ENCODE measurements at places on chromosomes 12 and 14. TPM values are rescaled to one million over a fixed set of nuclear protein-coding genes. Genes with fewer than 3 reads are reported as not detected.

The CCDC198 gene
- 18.9 TPM for total RNA-seq

The CCDC60 gene
- not detected for total RNA-seq

The KRT81 gene
- total RNA-seq, result 178 TPM

The CPSF2 gene
- 35.5 TPM for total RNA-seq

The TRIAP1 gene
- 39.1 TPM for total RNA-seq

The ABCD2 gene
- total RNA-seq, result not detected

- DNase-seq, result no peak
Measured at GRCh38 chr12:111367661-111368221, 1.2 kb downstream of the PHETA1 start.

DNA sequence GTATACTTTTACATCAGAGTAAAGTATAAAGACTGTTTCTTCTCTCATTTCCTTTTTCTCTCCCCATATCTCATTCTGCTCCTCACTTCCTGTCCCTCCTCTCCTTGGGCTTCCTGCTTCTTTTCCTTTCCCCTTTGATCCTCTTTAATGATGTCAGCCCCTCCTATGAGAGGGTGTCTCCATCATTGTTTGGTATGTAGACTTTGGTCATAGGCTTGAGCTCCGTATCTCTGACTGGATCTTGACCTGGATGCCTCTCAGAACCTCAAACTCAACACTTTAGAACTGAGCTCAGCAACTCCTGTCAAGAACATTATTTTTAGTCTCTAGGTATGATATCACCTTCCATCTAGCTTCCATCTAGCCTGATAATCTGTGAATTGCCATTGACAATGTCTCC is 50.3 kb downstream of the AKAP6 start:
- no peak for DNase-seq

GRCh38 chr12:130601327-130601726 is 114.8 kb downstream of the RIMBP2 start:
- DNase-seq, result no peak

DNA sequence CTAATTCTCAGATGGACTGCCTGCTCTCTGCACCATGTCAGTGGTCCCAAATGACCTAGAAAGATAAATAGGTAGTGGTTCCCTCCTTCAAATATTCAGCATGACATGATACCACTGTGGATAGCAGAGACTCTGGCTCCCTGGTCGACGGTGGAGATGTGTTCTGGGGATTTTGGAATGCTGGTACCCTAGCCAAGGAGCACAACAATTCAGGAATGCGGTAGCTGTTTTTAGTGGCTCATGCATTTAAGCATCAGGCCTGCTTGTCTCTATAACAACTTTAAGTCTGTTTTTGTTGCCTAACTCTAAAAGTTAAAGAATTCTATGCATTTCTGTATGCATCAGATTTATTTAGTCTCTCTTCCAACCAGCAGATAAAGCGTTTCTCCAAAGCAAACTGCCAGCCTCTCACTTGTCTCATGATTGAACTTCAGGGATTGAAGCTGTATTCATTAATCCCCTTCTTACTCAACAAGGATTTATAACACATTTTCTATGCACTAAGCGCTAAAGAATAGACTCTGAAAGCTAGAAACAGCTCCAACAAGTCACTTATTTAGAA is 164.9 kb upstream of the BMP4 start:
- DNase-seq, result no peak

DNA sequence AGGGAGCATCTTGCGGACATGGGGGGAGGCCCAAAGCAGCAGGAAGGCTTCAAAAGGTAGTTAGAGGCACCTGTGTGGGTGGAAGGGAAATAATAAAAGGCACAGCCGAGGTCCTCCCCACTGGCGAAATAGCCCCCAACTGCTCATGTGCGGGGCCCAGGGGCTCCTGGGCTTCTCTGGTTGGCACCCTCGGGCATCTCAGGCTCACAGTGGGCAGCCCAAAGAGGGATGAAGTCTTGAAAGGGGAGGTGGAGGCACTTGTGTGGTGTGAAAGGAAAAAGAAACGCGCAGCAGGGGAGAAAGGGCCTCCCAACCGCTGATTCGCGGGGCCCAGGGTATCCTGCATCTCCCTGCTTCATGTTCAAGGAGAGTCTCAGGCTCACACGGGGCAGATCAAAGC is 579.4 kb downstream of the ALG10 start:
- DNase-seq, result no peak

- no peak for DNase-seq
Measured at GRCh38 chr12:110726028-110726427, 16.7 kb downstream of the PPP1CC start.

DNA sequence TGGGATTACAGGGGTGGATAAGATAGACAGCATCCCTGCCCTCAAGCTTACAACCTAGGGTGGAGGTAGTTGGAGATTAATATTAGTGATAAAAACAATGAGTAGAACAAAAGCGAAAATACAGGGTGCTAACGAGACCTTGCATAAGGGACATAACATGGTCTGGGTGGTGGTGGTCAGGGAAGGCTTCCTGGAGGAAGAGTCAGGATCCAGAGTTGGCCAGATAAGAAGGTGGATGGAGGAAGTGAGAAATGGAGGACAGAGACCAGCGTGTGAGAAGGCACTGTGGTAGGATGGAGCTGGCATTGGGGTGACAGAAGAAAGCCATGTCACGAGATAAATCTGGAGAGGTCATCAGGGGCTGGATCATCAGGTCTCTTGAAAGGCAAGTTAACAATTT is 19.2 kb downstream of the NOS1 start:
- no peak for DNase-seq

DNA sequence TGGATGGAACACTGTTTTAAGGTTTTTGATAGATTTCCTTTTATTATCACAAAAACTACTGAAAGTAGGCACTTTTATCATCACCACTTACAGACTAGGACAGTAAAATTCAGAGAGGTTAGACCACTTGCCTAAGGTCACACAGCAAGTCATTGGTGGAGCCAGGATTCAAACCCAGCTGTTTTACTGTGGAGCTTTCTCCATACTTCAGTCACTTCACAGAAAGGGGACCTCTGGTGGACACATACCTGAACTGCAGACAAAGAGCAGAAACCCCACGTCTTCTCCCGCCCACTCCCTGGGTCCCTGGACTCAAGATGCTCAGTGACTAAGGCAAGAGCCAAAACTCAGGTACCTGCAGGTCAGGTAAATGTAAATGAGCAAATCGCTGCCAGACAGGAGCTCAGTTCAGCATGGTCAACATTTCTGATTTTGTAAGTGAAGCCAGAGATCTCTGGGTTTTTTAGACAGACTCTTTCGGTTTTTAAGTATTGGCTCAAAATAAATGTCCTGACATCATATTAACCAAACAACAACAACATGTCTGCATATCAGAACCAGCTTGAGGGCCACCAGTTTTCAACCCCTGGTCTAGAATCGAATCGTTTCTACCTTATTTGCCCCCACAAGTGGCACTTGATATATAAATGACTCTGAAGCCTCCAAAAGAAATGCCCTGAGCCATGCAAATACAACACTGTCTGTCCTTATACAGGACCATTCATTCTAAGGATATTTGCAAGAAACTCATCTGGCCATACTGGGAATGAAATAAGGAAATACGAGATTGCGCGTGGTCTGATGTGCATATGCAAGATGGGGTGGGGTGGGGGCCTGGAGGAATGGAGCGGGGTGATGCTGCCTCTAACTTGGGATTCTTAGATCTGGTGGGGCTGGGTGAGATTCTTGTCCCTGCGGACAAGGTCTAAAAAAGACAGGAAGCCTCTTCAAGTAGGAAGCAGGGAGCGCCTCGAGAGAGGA is 110.9 kb downstream of the KSR2 start:
- DNase-seq, result no peak

GRCh38 chr14:99507860-99508640 is 26.8 kb downstream of the CCNK start:
- DNase-seq, result no peak

- DNase-seq, result no peak
Measured at GRCh38 chr12:102642199-102642598, 161.8 kb upstream of the IGF1 start.

DNA sequence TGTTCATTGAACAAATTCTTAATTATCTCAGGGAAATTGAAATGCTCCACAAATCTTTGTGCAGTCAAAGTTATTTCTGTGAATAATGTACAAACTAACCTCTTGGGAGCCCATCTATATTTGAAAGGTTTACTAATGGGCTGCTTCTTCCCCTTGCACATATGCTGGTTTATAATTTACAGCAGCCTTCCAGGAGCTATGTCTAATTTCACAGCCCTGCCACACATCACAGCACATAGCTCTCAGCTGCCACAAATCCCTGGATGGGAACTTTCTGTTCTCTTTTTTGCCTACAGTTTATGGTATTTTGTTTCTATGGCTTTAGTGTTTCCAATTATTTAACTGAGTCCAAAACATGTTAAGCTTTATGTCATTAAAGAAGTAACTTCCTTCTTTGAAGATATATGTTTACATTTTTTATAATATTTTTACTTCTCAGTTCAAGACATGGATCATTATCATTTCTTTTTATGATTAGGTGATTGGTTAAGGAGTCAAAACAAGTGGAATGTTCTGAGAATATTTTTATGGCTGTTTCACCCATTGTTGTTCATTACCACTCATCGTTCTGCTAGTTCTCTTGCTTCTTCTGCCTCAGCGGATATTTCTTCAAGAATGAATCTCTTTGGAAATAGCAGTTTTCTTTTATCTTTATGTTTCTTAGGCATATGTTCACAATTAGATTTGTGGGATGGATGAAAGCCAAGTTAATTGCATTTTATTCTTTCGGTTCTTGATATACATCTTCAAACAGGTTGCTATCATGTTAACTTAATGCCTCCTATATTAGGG is 475.6 kb upstream of the MIS18BP1 start:
- DNase-seq, result peak; percentile 68

- no peak for DNase-seq
Measured at GRCh38 chr12:116631619-116632018, 72.4 kb downstream of the MAP1LC3B2 start.

DNA sequence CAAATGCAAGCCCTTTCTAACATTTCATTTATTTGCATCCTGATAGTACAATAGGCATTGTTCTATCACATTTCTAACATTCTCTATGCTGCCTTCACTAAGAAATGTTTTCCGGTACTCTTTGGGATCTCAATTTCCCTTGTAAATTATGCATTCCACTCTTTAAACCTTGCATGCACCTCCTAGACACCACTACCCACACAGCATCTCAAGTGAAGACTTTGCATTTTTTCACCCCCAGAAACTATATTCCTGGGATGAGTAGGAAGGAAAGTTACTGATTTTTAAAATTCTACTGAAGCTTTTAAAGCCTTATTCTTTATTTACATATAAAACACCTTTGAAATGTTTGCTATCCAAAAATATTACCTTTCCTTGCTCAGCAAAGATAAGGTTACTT is 27.1 kb downstream of the GYS2 start:
- DNase-seq, result no peak

DNA sequence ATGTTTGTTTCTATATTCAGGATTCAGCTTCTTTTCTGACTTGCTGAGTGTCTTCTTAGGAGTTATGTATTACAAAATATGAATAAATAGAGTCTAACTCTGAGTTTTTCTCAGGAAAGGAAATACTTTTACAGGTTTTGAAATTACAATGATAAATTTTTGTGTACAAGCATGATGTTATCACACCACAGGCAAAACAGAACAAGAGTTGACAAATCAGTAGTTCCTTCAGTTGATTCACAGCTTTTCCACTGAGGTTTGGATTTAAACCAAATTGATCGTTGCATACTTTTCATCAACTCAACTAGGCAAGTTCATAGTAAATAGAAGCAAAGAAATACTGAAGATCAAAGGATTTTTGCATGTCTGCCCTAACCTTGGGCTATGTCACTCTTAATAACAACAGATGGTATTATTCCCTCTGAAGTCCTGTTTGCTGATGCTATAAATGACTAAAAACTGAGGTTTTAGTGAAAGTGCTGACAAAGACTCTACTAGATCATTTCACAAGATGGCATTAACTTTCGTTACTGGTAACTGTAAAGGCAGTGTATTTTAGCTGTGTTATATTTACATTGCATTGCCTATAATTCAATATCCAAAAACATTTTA is 520.2 kb downstream of the FLRT2 start:
- DNase-seq, result no peak

DNA sequence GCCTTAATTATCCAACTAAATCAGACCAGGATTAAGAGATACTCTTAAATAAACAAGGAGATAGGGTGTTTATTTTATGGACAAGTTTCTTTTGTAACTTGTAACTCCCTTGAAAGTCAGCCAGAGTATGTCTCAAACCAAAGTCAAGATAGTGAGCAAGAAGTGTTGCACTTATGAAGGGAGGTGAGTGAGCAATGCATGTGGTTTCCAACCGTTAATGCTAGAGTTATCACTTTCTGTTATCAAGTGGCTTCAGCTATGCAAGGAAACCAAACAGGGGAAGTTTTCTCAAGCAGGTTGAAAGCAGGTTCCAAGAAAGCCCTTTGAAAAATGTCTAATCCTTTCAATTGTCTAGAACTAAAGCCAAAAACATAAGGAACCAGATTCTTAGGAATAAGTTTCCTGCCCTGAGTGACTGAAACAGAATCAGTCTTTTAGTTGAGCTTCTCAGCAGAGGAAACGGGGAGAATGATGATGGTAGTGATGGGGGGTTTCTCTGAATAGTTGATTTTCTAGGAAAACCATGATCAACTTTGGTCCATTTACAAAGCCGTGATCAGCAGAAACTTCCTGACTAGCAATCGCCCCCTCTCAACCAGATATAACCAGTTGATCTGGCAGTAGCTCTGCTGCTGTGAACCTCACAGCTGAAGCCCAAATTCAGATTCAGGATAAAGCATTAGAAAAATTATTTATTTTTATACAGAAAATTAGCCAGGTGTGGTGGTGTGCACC is 128.4 kb downstream of the DAD1 start:
- DNase-seq, result no peak

DNA sequence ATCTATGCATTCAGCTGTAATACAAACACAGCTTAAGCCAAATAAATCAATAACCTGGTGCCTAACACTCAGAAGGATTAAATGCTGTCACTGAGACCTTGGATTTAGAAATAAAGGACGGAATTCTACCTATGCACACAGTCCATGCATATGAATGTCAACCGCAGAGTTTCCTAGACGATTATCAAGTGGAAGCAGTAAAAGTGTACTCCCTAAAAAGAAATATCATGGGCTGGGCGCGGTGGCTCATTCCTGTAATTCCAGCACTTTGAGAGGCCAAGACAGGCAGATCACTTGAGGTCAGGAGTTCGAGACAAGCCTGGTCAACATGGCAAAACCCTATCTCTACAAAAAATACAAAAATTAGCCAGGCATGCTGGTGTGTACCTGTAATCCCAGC is 188.2 kb upstream of the DYRK2 start:
- DNase-seq, result no peak

DNA sequence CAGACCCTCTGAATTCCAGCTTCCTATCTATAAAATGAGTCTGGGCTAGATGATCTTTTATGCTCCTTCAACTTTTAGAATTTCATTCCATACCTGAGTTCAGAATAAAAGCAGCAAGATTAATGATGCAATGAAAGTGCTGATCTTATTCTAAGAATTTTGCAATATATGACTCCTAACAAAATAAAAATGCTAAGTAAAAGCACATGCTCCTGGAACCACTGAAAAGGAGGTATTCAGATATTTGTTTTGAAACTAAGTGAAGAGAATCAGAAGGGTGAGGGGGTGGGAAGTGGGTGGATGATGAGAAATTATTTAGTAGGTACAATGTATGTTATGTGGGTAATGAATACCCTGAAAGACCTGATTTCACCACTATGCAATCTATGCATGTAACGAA is 216.6 kb downstream of the PTPRO start:
- DNase-seq, result no peak

- DNase-seq, result peak; percentile 81
Measured at GRCh38 chr12:72296389-72296788, 24.2 kb downstream of the TRHDE start.

All from epithelial cell of proximal tubule (primary cell).